Astrocyte of the spinal cord (primary cell): ENCODE measurements at places on chromosomes 5 and 9.

DNA sequence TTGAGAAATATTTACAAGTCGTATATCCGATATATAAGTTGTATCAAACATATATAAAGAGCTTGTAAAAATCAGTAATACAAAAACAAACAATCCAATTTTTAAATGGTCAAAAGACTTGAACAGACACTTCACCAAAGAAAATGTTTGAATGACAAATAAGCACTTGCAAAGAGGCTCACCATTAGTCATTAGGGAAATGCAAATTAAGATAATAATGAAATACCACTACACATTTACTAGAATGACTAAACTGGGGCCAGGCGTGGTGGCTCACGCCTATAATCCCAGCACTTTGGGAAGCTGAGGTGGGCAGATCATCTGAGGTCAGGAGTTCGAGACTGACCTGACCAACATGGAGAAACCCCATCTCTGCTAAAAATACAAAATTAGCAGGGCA is 134.6 kb upstream of the HAND1 start:
- no peak for DNase-seq

- DNase-seq: no peak
These were observed 129.4 kb downstream of the C9orf50 start for GRCh38 chr9:129491487-129491855.

DNA sequence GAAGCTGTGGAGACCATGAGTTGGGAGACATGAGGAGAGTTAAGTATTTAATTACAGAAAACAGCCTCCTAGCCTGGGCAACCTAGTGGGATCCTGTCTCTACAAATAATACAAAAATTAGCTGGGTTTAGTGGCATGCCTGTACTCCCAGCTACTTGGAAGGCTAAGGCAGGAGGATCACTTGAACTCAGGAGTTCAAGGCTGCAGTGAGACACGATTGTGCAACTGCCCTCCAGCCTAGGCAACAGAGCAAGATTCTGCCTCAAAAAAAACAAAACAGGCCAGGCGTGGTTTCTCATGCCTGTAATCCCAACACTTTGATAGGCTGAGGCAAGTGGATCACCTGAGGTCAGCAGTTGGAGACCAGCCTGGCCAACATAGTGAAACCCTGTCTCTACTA is 52.6 kb downstream of the AQP7 start:
- no peak for DNase-seq

GRCh38 chr9:73437758-73438157 is 286.1 kb downstream of the ANXA1 start:
- DNase-seq: peak; percentile 2

DNA sequence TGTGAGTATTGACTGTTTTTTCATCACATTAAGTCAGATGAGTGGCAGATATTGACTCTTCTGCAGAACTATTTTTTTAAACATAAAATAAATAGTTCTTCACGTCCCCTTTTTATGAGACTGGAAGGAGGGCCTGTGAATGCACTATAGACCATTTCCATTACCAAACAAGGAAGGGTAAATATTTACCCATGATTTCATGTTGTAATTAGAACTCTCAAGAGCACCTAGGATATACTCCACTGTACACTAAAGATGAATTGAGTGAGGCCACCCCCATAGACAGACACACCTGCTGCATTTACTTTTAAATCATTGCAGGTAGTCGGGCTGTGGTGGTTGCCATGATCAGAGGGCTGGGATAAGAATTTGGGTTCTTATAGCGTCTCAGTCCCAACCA is 22.6 kb downstream of the SLC36A1 start:
- no peak for DNase-seq

DNA sequence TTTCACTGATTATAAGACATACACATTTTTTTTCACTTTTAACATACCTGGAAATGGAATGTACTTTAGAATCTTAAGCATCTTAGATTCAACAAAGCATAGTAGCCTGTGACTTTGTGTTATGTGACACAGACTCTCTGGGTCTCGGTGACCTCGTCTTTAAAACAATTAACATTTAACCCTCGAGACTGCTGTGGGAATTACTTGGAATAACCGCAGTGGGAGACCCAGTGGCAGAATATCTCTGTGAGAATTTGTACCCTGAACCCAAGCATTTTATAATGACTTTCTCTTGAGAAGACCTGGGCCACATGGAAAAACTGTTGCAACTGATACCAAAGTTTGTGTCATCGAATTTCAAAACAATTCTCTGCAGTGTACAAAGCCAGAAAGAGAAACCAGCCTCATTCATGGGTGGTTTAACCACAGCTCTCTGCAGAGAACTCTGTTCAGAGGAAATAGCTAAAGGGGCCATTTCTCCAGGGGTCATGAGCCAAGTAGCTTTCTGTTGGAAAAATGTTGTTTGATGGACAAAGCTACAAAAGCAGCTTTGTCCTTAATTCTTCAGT is 10.0 kb upstream of the RETREG1 start:
- peak; percentile 9 for DNase-seq

DNA sequence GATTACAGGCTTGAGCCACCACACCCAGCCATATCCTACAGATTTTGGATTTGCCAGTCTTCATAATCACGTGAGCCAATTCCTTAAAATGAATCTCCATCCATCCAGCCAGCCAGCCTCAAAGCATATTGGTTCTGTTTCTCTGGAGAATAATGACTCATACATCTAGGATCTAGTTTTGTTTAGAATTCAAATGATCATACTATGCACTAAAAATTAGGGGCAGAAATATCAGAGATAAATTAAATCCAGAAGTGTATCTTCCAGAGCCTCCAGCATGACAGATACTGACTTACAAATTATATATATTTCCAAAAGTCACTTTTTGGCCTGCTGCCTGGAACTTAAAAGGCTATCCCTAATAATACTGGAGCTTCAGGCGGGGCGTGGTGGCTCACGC is 119.1 kb upstream of the NR5A1 start:
- DNase-seq: peak; percentile 28

DNA sequence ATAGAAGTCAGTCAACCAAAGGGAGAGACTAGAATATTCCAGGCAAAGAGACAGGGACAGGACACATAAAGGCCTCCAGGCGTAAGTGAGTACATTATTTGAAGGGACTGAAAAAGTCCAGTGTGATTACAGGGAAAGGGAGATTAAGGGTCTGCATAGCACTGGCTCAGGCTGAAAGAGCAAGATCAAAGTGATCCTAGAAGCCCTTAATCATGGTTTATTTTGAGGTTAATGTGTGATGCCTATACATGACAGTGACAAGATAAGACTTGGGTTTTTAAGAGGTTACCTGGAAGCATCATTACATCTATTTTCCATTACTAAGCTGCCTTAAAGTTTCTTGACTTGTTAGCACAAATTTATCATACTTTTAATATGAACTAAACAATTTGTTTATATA is 25.8 kb downstream of the LMBRD2 start:
- no peak for DNase-seq

DNA sequence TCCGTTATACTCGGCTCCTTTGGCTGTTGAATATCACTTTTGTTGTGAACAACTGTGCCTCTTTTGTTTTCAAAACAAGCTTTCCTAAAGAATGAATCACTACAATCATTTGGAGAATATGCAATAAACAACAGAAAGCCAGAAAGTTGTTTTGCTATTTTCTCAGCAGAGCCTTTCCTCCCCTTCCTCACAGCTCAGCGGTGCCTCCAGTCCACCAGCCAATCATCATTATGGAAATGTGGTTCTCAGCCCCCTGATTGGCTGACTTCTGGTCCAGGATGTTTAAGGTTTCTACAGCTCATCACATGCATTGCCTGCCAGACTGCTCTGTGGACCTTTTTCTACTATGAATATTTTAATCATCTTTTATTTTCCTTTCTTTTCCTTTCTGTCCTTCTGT is 9.1 kb upstream of the ZNF608 start:
- DNase-seq: no peak

DNA sequence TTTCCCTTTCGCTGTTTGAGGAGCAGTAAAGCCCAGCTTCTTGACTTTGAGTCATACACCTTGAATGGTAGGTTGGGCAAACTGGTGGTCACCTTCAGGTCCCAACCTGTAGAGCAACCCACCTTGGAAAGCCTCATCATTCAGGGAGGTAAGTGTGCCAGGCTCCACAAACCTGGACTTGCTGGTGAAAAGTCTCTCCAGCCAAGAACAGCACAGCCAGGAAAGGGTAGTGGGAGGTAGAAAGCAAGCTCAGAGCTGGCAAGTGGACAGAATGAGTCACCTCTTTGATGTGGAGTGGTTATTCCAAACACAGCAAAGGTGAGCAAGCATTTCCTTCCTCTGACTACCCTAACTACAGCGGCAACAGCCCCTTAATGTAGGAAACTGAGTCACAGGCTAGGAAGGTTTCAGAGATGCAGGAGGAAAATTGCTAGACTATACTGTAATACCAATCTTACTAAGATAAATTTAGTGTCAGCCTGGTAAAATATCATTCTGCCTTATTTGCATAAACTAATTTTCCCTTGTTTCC is 117.5 kb upstream of the MTAP start:
- peak; percentile 95 for DNase-seq

- DNase-seq: no peak
These were observed 248.6 kb upstream of the EFNA5 start for GRCh38 chr5:107919361-107919760.

DNA sequence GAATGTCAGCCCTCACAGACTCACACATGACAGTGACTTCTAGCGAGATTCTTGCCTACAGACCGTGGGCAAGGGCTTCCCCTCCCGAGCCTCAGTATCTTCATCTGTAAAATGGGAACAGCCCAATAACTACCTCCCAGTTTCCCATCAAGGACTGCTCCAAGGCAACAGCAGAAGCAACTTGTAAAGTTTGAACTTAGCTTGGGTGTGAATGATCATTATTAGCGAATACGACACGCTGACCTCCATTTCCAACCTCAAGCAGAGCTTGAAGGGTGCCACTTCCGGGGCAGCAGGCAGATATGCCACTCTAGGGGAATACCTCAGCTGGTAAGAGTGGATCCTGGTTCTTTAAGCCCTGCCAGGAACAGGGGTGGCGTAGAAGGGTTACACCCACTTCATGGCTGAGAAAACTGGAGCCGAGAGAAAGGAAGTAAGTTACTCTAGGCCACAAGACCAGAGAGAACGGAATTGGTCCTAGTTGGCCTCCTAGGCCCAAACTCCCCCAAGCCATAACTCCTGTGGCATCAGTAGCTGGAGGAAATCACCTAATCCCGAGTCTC is 2.0 kb downstream of the RNF44 start:
- peak; percentile 12 for DNase-seq
